ENCODE measurements at places on chromosomes 6 and 20.

GRCh38 chr6:165969184-165969583 lies 198.5 kb downstream of the TBXT start:
- DNase-seq, result no peak

- no peak for DNase-seq
Observed at GRCh38 chr6:6704103-6705060, 115.9 kb downstream of the LY86 start.

GRCh38 chr20:3674995-3675900 lies 6.6 kb downstream of the ADAM33 start:
- no peak for DNase-seq

DNA sequence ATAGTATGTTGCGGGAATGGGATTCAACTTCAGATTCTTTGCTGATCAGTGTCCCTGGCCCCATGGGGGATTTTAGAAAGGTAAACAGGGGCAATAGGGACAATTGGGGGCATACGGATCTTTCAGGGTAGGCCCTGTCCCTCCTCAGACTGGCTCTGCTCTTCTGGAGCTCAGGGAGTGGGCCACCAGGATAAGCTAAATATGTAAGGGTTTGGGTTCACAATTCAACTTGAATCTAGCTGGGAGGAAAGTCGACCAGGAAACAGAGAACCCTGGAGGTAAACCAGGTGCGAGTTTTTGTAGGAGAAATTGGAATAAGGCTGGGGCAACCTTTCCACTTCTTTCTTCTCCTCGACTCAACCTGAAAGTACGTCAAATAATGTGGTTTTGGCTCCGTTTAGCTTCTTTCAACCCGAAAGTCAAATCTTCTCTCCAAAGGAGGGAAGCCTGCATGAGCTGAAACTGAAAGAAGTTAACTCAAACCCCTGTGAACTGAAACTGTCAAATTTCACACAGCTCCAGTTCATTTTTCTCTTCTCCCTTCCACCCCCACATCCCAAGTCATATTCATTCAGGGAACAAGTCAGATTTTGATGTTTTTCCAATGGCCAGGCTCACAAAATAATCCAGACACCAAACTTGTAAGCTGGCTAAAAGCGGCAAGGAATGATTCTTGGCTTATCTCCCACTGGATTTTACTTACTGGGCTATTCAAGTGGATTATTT lies 278.2 kb downstream of the CLIC5 start:
- no peak for DNase-seq

- no peak for DNase-seq
Observed at GRCh38 chr6:128930321-128930720, 47.4 kb downstream of the LAMA2 start.

DNA sequence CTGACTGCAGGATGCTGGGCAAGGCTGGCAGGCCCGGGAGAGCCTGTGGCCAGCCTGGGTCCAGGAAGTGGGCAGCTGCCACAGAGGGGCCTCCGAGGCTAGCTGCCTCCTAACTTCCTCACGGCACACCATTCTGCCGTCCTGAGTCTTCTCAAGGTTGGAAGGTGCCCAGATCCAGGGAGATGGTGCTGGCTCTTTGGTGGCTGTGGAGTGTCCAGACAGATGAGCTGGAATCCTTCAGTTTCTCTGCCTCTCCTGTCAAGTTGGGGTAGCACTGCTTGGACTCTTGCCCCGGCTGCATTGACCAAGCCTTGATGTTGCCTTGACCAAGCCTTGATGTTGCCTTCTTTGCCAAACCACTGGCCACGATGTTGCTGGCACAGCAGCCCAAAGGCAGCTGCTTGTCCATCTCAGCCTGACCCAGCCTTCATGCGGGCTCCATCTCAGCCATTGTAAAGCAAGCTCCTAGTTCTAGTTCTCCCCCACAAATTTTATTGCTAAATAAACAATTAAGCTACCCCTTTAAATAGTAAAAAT lies 75.1 kb upstream of the AFDN start:
- no peak for DNase-seq

- DNase-seq, result no peak
Observed at GRCh38 chr6:162369091-162369490, 358.5 kb downstream of the PRKN start.

DNA sequence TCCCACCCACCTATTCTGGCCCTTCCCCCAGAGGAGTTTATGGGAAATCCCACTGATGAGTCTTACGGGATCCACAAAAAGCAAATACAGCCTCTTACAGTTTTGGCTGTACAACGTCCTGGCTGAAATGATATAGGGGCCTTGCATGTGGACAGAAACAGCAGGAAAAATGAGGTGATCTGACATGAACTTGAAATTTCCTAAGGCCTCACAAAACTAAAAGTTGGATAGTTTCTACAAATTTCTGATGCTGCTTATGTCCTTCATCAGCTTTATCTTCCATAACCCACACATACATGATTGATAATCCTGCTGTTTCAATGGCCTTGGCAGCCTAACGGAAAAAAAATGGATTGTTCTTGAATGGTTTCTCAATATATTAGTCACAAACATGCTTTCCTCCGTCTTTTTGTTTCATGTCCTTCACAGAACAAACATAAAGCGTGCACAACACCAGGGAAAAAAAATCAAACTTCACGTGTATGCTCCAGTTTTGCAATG lies 118.8 kb downstream of the BMP5 start:
- no peak for DNase-seq

DNA sequence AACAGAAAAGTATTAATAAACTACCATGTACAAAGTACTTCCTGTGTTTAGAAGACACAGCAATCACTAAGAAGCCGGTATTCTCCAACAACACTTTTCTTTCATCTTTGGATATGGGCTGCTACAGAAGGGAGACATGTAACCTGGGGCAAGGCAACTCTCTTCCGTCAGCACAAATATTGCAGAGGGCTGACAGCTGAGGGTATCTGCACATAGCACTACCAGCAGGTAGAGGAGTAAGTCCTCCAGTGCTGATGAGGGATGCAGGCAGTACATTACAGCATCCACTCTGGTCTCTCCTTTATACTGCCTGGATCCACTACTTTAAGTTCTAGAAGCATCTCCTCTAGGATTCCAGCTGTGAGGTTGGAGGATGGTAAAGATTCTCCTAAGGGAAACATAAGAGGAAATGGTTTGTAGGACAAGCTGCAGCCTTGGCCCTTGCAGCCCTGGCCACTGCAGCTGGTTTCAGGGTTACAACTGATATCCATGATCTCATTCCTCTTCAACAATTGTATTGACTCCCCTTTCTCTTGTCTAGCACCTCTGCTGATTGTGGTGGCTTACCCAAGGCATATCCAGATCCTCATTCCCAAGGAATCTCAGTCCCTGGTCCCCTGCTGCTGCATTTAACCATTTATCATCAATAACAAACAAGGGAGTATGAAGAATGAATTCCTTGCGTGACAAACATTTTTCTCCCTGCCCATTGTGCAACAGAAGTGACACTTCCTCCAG lies 110.7 kb upstream of the ADGRF1 start:
- no peak for DNase-seq

DNA sequence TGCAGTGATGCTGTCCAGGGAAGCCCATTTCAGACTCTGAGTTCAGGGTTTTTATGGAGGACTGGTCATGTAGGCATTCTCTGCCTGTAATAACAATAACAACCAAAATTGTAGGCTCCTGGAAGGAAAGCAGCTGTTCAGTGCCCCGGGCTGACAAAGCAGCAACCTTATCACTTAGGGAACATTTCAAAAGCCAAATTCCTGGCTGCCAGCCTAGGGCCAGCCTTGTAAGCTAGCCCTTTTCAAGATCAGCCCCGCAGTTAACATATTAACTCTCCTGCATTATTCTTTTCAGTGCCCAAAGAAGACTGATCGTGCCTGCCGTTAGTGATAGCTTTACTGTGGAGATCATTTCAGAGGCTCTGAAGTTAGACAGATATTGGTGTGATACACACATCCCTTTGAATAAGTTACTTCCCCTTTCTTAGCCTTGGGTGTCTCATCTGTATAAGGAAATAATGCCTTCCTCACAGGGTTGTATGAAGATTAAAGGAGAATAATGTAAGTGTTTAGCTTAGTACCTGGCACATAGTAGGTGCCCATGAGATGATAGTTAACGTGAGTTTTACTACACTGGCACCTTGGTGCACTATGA lies 44.1 kb downstream of the CTNNBL1 start:
- DNase-seq, result no peak

- no peak for DNase-seq
Observed at GRCh38 chr20:43751167-43752050, 24.6 kb upstream of the GTSF1L start.

GRCh38 chr6:142544199-142544838 lies 242.5 kb downstream of the ADGRG6 start:
- DNase-seq, result no peak

DNA sequence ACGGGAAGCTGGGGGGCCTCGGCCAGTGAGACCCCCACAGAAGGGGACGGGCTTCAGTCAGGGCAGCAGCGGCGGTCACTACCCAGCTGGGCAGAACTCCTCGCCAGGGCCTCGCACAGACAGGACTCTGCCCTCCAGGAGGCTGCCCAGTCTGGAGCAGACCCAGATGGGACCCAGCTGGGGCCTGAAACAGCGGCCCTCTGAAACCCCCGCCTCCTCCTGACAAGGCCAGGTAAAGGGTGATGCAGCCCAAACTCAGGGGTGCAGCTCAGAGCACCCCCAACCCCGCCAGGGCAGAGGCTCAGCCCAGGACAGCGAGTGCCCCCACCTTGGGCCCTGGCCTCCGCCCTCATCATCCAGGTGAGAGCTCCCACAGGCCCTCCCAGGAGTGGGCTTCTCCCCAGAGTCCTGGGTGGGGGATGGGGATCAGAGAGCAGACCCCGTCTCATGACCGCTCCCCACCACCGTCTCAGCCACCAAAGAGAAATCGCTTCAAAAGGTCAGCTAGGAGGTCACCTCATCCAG lies 2.2 kb downstream of the EEF1A2 start:
- no peak for DNase-seq
